Panc1 (cell line): ENCODE measurements at places on chromosomes 6 and 20. TPM values are rescaled to one million over a fixed set of nuclear protein-coding genes. Genes with fewer than 3 reads are reported as not detected.

GRCh38 chr6:22253955-22254655, 42.7 kb downstream of the PRL start:
- H3K4me1 ChIP-seq: no peaks in the 10 kb centered on the region
- no peak for DNase-seq
- H3K4me3 ChIP-seq: no peak overlapping the region
- peak overlapping the region; percentile 23; the same call in 1 of the 2 replicates for H3K27ac ChIP-seq

DNA sequence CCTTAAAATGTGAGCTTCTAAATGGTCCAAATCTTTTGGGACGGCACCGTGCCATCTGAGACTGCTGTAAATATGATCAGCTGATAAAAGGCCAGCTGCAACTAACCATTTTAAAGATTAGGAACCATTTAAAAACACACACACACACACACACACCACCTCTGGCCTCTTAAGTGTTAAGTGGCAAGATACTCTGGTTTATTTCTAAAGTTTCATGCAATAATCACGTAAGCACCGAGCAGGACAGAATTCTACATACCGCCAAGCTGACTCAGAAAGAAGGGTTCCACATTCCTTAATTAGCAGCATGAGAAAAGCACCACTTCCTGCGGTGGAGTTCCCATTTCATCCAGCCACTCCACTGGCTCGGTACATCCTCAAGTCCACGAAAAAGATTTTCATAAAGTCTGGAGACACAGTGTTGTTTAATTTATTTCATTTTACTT, 17.8 kb upstream of the ZNF217 start:
- no peaks in the 10 kb centered on the region for H3K27me3 ChIP-seq
- peak; percentile 90 for DNase-seq
- H3K27ac ChIP-seq: peak overlapping the region; percentile 100
- peak overlapping the region; percentile 3; the same call in 1 of the 2 replicates for H3K4me3 ChIP-seq

GRCh38 chr6:3418496-3419060, 38.3 kb downstream of the SLC22A23 start:
- no peak overlapping the region for H3K27ac ChIP-seq
- H3K27me3 ChIP-seq: peaks cover 6% of the 10 kb centered on the region; the same call in 1 of the 2 replicates
- H3K4me1 ChIP-seq: no peaks in the 10 kb centered on the region
- H3K36me3 ChIP-seq: no peaks in the 10 kb centered on the region
- no peak for DNase-seq

GRCh38 chr6:77106992-77107391, 356.3 kb downstream of the HTR1B start:
- no peaks in the 10 kb centered on the region for H3K36me3 ChIP-seq
- no peak overlapping the region; the same call in 1 of the 2 replicates for H3K27ac ChIP-seq
- no peaks in the 10 kb centered on the region for H3K27me3 ChIP-seq
- H3K4me1 ChIP-seq: no peaks in the 10 kb centered on the region
- no peak for DNase-seq
- H3K4me3 ChIP-seq: no peak overlapping the region

Gene LAMA2
- 0.28 TPM for total RNA-seq

DNA sequence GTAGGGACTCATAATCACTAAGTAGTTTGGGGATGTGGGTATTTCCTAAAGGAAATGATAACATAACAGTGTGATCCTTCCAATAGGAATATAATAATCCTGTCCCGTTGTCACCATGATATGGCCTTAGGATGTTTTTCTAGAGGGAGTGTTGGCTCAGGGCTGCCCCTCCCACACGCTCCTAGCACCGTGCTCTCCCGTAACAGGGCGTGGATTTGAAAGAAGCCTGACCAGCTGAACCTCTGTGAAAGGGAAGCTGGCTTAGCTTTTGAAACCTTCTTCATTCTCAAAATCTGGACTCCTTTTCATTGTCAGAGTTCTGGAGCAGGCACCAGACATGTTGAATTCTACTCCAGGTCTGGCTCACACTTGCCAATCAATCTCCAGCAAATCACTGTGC, 103.4 kb upstream of the SASH1 start:
- no peak for DNase-seq
- H3K4me1 ChIP-seq: no peaks in the 10 kb centered on the region
- no peaks in the 10 kb centered on the region for H3K27me3 ChIP-seq
- H3K4me3 ChIP-seq: no peak overlapping the region

Gene CRYBG1
- 32.3 TPM for total RNA-seq

DNA sequence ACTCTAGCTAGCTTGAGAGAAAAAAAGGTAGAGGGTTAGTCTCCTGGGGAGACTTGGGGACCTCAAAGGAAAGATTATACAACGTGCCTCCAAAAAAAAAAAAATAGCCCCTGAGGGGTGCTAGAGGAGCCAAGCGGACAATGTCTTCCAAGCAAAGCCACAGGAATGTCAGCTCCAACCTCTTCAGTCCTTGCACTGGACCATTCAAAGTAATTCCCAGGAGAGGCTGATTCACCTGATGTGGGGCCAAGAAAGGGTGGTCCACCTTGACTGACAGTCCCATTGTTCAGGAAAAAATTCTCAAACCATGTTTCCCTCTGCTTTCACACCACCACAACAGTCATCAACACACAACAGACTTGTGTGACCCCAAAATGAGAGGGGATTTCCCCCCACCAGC, 30.7 kb downstream of the ASIP start:
- H3K4me3 ChIP-seq: no peak overlapping the region
- DNase-seq: no peak

DNA sequence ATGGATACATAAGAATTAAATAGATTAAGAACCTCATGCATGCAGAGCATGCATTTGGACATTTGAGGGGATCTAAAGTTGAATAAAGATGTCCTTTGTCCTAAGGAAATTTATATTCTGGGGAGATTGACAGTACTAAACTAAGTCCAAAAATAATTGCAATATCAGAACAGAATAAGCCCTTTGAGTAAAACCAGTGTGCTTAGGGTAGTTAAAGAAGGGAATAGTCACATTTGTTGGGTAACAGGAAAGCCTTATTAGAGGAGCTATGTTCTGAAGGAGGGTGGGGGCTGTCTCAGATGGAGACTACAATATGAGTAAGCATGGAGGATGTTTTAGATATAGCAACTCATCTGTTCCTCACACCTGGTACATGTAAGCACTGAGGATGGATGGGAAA, 35.8 kb downstream of the CDC5L start:
- H3K4me3 ChIP-seq: no peak overlapping the region
- no peak overlapping the region for H3K27ac ChIP-seq
- DNase-seq: no peak
- H3K27me3 ChIP-seq: no peaks in the 10 kb centered on the region

Gene CLIC5
- total RNA-seq: 0.05 TPM

Gene TRERF1
- 30.6 TPM for total RNA-seq

GRCh38 chr6:26556263-26557070, 18.3 kb downstream of the HMGN4 start:
- peak overlapping the region; percentile 77 for H3K4me3 ChIP-seq
- peaks cover 19% of the 10 kb centered on the region for H3K4me1 ChIP-seq
- no peaks in the 10 kb centered on the region for H3K27me3 ChIP-seq
- no peaks in the 10 kb centered on the region for H3K36me3 ChIP-seq
- peak overlapping the region; percentile 58 for H3K27ac ChIP-seq

DNA sequence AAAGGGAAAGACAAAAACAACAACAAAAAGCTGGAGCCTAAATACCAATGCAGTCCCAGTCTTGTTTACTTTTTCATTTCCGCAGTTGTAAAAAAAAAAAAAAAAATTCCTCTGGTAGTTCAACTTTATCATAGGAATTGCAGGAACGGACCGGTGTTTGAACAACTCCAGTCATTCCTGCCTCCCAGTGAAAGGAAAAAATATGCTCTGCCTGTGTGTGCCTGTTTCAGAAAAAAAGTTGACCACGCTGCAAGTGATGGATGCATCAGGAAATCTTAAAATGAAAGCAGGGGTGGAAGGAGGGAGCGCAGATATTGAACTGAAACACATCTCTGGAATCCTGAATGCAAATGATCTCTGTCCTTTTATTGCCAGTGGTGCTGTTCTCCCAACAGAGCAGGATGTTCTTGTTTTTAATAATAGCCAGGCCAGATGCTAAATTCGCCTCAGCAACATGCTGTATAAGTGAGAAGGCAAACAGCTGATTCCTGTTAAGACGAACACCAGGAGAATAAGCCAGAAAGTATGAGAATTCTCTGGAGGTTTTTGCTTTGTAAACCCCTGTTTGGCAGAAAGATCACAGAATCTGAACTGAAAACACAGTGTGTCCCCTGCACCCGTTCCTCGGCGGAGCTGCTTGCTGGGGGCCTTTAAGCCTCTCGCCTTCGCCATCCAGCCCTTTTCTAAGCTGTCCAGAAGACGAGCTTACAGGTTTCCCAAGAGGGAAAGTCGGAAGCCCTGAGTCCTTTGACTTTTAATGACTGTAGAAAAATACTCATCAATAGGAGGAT, 178.4 kb upstream of the SUPT3H start:
- H3K27ac ChIP-seq: peak overlapping the region; percentile 57; the same call in 1 of the 2 replicates
- DNase-seq: no peak
- peaks cover 13% of the 10 kb centered on the region for H3K4me1 ChIP-seq
- no peaks in the 10 kb centered on the region for H3K27me3 ChIP-seq
- H3K4me3 ChIP-seq: peak overlapping the region; percentile 7; the same call in 1 of the 2 replicates

Gene TLDC2
- not detected for total RNA-seq

DNA sequence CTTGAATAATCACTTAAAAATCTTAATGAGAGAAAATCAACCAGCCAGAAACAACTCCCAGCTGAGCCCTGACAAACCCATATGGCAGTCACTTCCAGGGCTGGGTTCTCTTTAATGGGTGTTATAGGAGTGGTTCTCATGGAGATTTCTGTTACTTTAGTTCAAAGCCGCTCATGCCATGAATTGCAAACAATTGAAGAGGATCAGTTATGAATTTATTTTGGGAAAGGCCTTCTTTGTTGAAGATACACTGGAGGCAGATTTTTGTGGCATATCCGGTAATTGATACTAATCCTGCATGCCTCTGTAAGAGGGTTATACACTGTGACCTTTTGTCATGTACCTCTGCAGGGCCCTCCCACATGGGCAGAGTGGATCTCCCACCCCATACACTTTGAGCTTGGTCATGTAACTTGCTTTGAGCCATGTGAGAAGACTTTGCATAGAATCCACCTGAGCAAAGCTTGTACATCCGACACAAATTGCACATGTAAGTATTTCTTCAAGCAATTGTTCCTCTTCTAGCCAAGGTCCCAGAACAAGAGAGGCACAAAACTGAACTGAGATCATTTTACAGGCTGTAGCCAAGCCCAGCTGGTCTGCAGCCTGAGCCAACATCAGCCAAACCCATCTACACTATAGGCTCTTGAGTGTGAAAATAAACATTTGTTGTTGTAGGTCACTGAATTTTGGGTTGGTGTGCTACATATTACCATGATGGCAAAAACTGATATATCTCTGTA, 492.3 kb downstream of the PREX1 start:
- peaks cover 5% of the 10 kb centered on the region; the same call in 1 of the 2 replicates for H3K27me3 ChIP-seq
- no peak overlapping the region for H3K27ac ChIP-seq
- no peak overlapping the region for H3K4me3 ChIP-seq
- H3K4me1 ChIP-seq: peaks cover 5% of the 10 kb centered on the region

Gene HSPA12B
- 0.21 TPM for total RNA-seq

Gene SIRPG
- total RNA-seq: not detected

Gene C20orf144
- not detected for total RNA-seq

- H3K27me3 ChIP-seq: no peaks in the 10 kb centered on the region
- no peaks in the 10 kb centered on the region for H3K36me3 ChIP-seq
- H3K4me3 ChIP-seq: no peak overlapping the region
- H3K4me1 ChIP-seq: no peaks in the 10 kb centered on the region
Observed at GRCh38 chr6:125236536-125237327, 65.0 kb downstream of the HDDC2 start.

Gene SLC22A1
- total RNA-seq: 0.98 TPM

GRCh38 chr6:131519670-131520436, 53.2 kb upstream of the ARG1 start:
- H3K27me3 ChIP-seq: no peaks in the 10 kb centered on the region
- DNase-seq: no peak
- no peaks in the 10 kb centered on the region for H3K36me3 ChIP-seq
- H3K27ac ChIP-seq: no peak overlapping the region
- no peaks in the 10 kb centered on the region for H3K4me1 ChIP-seq

- peaks cover 16% of the 10 kb centered on the region for H3K4me1 ChIP-seq
- no peaks in the 10 kb centered on the region for H3K27me3 ChIP-seq
- H3K4me3 ChIP-seq: no peak overlapping the region
- DNase-seq: no peak
- no peaks in the 10 kb centered on the region; the same call in 1 of the 2 replicates for H3K36me3 ChIP-seq
- H3K27ac ChIP-seq: no peak overlapping the region
Observed at GRCh38 chr6:95574811-95575210, 2.5 kb upstream of the MANEA start.

- no peak for DNase-seq
- H3K36me3 ChIP-seq: no peaks in the 10 kb centered on the region
- no peak overlapping the region for H3K27ac ChIP-seq
Observed at GRCh38 chr6:20900389-20901160, 366.3 kb downstream of the CDKAL1 start.

DNA sequence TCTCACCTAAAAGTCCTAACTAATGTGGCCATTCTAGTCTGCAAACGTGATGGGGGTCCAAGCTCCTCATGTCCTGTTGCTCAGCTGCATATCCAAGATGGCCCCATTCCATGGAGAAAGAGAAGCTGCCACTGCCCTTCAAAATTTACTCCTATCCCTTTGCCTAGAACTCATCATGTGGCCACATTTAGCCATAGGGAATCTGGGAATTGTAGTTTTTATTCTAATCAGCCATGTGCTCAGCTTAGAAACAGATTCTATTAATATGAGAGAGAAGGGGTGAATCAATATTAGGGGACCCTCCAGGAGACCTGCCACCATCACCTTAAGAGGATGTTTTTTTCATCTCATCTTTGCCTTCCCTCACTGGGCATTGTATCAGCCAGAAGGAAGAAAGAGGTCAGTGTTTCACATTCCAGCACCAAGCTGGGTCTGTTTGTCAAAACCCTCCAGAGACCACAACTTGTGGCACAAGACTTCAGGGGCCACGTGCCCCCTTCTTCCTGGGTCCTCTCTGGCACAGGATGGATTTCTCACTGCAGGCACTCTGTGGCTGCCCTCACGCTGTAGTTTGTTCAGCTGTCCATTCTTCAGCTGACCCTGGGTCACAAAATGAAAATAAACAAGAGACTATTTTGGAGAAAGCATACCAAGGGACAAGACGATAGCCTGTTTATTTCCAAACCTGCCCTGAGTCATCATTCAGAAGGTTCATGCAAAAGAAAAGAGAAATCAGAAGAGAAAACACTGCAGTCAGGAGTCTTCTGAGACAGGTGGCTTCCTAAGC, 172.0 kb downstream of the EYA2 start:
- H3K27ac ChIP-seq: no peak overlapping the region
- no peak for DNase-seq
- no peaks in the 10 kb centered on the region for H3K4me1 ChIP-seq
- no peak overlapping the region for H3K4me3 ChIP-seq
- no peaks in the 10 kb centered on the region for H3K27me3 ChIP-seq
- H3K36me3 ChIP-seq: no peaks in the 10 kb centered on the region

- peaks cover 36% of the 10 kb centered on the region for H3K4me1 ChIP-seq
- no peaks in the 10 kb centered on the region for H3K36me3 ChIP-seq
- no peak for DNase-seq
Observed at GRCh38 chr6:139586273-139586672, 211.8 kb upstream of the CITED2 start.

- H3K4me3 ChIP-seq: no peak overlapping the region
- DNase-seq: no peak
- H3K4me1 ChIP-seq: no peaks in the 10 kb centered on the region
- H3K27me3 ChIP-seq: no peaks in the 10 kb centered on the region
- H3K36me3 ChIP-seq: no peaks in the 10 kb centered on the region
- H3K27ac ChIP-seq: no peak overlapping the region
Observed at GRCh38 chr6:13284646-13285045, 43.7 kb downstream of the TBC1D7 start.
